ENCODE measurements at places on chromosomes 5 and 9.
A peak's percentile ranks its signal among the peaks of the same experiment; 100 is the strongest.

DNA sequence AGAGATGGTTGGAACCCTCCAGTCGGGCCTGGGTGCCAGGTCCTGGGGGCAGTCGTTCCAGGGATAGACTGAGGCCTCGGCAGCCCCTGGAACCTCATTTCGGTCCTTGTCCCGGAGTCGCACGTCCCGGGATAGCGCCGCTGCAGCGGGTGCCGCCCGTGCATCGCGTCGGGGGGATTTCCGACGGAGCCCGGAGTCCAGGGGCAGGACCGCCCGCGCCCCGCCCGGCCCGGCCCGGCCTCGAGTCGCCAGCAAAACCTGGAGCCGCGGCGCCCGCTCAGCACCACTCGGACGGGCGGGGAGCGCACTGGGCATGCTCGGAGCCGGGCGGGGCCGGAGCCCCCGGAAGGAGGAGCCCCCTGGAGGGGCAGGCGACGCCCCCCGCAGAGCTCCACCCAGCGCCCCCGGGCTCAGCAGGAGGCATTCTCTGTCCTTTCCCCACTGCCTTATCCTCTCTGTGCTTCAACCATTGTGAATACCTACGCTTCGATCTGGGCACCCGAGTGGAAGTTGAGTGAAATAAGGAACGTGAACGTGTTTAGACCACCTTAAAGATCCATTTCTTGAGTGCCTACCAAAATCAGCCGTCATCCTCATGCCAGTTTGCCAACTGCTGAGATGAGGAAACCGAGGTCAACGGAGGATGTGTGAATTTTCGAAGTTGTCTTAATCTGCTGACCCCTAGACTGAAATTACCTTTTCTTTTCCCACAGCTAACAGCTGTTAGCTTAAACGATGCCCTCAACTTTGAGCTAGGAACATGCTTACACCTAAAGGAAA, 1.7 kb upstream of the PTPN3 start:
- no peak for DNase-seq

GRCh38 chr9:136082496-136083361, 12.4 kb downstream of the NACC2 start:
- DNase-seq, result no peak

- DNase-seq, result peak; percentile 14
Observed at GRCh38 chr5:169581580-169582227, 1.9 kb upstream of the SPDL1 start.

DNA sequence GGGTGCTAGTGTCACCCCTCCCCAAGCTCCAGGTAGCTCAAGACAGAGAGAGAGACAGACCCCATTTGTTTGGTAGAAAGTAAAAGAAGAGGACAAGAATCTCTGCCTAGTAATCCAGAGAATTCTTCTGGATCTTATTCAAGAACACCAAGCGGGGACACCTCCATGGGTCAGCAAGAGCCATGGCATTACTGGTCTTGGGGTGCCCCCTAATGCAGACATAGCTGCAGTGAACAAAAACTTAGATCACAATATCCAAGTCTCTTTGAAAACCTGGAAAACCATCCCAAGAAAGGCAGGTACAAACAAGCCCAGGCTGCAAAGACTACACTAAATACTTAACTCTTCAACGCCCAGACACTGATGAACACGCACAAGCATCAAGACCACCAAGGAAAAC, 29.9 kb upstream of the PDE4D start:
- DNase-seq, result no peak

DNA sequence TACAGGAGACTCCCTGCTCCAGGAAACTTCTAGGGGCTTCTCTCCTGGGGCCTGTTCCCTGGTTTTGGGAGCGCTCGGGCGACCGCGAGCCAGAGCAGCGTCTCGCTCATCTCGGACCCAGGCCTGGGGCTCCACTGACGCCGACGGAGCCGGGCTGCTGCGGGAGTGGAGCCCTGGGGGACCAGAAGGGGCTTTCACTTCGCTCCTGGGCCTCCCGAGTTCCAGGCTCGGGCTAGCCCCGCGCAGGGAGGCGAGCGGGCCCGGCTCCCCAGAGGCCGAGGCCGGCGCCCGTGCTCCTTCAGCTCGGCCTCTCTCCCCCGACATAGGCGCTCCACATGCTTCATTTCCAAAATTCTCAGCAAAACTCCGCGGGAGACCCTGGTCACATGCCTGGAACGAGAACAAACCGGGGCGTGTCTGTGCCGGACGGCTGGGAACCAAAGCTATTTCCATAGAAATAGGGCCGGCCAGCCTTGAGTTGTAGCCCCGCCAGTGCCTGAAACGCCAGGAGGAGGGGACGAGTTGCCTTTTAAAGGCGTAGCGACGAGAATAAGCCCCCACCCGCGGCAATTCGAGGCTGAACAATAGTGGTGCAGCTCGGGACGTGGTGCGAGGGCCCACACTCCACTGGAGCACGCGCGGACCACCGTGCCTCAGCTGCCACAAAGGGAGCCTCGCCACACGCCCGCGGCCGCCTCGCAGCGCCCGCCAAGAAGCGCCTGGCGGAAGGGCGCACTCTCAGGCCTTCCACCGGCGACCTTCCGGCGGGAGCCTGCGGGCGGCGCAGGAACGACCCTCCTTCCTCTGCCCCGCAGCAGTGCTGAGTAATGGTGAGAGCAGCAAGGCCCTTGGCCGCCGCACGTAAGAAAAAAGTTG, 1.1 kb upstream of the G3BP1 start:
- no peak for DNase-seq

DNA sequence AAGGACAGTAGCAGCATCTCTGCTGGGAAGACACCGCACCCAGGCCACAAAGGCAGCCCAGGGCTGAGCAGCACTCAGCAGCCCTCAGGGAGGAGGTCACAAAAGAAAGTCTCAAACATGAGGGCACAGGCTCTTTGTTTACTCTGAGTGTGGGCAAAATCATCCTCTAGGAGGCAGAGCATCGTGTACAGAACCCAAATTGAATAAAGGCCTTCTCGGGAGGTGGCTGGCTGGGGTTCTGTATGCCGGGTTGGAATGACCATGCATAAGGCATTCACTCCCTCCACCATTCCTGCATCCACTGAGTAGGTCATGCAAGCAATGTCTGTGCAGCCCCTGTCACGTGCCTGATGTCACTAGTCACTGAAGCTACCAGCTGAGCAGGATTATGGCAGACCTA, 412.8 kb downstream of the SPOCK1 start:
- DNase-seq, result no peak

DNA sequence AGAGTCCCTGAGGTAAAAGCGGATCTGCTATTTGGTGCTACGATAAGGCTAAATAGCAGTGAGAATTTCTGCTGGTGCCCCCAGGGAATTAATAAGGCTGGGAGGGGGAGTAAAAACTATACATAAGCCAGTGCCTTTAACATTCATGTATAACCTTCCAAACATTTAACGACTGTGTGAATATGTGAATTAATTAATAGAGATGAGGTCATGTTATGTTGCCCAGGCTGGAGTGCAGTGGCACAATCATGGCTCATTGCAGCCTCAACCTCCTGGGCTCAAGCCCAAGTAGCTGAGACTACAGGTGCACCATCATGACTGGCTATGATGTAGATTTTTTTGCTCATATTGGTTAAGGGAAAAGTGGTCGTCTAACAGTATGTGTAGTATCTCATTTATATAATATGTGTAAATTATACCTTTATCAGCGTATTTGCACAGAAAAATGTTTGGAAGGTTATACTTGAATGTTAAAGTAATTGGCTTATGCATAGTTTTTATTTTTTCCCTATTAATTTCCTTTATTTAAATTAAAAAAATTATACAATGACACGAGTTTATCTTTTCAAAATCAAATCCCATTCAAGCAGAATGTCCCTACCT, 64.6 kb downstream of the EHMT1 start:
- DNase-seq, result no peak

DNA sequence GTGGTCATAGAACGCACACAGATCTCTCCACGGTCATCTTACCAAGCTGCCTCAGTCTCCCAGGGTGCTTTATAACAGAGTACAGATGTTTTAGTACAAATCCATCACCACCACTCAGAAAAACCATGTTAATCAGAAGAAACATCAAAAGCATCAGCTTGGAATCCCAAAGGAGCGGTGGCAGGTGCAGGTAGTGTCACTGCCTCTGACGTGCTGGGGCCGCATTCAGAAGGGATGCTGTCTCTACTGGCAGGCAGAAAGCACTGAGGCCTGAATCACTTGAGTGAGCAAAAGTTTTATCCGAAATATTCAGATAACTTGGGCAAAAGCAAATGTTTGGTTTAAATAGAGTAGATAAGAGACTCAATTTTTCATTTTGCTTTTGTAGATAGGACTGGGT, 448.4 kb upstream of the ZNF608 start:
- DNase-seq, result no peak

GRCh38 chr9:98019098-98019497, 36.0 kb downstream of the ANP32B start:
- DNase-seq, result no peak

DNA sequence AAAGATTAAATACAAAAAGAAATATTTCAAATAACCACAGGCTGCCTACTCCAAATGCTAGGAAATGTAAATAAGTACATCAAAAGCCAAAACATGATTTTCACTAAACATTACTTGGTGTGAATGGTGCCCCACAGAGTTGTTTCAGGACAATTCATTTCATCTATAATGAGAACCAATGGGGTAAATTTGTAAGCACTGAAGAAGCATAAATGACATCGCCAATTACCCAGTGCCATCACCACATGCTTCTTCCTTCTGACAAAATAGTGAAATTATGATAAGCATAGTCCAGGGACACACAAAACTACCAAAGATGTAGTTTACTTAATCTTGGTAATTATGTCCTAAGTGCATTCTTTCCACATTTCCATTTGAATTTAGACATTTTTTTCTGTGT, 510.4 kb upstream of the TYRP1 start:
- DNase-seq, result no peak
